ENCODE measurements at places on chromosomes 3 and 15.

GRCh38 chr3:126911162-126912026 is 71.5 kb upstream of the PLXNA1 start:
- no peak for DNase-seq

DNA sequence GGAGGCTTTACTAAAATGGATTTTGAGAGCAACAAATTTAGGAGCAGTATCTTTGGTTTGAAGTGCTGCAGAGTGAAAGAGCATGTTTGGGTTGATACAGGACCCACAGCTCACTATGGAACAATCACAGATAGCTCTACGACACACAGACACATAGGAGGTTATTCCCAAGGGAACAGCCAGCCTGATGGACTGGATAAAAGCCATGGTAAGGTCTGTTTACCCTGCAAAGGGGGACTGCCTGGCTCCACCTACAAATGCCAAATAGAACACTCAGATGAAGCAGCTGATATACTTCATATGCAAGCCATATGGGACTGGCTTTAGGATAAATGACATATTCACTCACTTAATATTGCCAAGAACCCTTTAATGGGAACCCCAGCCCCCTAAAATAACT is 75.4 kb downstream of the CDC25A start:
- no peak for DNase-seq

GRCh38 chr3:18378218-18378617 is 46.9 kb downstream of the SATB1 start:
- no peak for DNase-seq

DNA sequence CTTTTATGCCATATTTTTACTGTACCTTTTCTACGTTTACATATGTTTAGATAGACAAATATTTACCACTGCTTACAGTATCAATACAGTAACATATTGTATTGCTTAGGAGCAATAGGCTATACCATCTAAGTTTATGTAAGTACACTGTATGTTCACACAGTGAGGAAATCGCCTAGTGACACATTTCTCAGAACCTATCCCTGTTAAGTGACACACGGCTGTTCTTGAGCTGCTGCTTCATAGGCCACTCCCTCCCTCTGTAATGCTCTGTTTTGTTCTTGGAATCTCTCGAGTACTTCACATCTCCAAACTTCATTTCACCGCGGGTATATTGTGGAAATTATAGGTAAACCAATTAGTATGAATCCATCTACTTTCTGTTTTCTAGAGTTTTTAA is 13.4 kb upstream of the SELENOT start:
- DNase-seq, result no peak

GRCh38 chr15:39232512-39232911 is 348.4 kb upstream of the THBS1 start:
- DNase-seq, result no peak

GRCh38 chr3:52218454-52218853 is 7.0 kb downstream of the TLR9 start:
- DNase-seq, result no peak

Data from right renal pelvis (tissue), 4 donors.